ENCODE measurements at places on chromosomes 6 and 20.

- DNase-seq, result no peak
Measured at GRCh38 chr6:90611543-90612312, 24.9 kb upstream of the MAP3K7 start.

GRCh38 chr6:5466281-5467136, 205.2 kb downstream of the FARS2 start:
- DNase-seq, result no peak

DNA sequence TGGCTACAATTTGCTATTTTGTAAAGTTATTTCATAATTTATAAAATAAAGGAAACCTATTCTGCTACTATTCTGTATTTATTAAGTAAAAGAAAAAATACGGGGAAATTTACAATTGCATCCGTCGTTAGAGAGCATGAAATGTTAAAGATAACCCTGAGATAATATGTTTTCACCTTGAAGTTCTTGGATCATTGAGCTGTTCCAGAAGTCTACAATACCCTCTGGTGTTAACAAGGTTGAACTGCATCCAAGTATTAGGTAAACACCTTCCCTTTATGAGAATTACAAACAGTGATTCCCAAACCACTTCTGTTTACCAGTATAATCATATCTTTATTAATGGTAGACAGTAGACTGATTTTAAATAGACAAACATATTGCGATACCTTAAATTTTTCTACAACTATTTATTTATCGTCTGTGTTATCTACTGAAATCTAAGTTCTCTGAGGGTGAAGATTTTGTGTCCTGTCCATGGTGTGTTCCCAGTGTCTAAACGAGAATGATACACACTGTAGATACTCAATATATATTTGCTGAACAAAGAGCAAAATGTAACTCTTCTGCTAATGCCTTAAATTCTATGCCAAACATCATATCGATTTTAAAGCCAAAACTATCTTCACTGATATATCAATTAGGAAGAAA, 28.2 kb downstream of the TBC1D32 start:
- no peak for DNase-seq

DNA sequence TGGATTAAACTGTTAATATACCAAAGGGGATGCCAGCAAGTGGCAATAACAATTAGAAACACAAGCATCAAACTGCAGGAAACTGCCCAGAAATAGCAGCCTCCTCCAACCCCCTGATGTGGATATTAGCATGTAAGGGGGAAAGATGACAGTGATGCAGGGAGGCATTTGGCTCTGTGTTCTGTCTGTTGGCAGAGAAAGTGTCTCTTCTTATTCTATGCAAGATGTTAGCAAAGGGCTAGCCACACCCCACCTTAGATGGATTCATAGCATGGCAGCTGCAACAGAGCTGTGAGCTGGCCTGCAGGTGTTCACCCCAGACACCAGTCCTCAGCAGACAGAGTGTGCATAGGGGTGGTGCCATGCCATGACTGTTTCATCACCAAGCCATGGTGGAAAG, 38.0 kb downstream of the SCP2D1 start:
- no peak for DNase-seq

- DNase-seq, result no peak
Measured at GRCh38 chr20:42836339-42836738, 353.4 kb downstream of the PTPRT start.

- no peak for DNase-seq
Measured at GRCh38 chr20:44618318-44618731, 33.2 kb downstream of the ADA start.

- DNase-seq, result no peak
Measured at GRCh38 chr6:74356391-74356790, 660.4 kb downstream of the CD109 start.

GRCh38 chr6:170537329-170537728, 15.8 kb downstream of the PSMB1 start:
- no peak for DNase-seq

DNA sequence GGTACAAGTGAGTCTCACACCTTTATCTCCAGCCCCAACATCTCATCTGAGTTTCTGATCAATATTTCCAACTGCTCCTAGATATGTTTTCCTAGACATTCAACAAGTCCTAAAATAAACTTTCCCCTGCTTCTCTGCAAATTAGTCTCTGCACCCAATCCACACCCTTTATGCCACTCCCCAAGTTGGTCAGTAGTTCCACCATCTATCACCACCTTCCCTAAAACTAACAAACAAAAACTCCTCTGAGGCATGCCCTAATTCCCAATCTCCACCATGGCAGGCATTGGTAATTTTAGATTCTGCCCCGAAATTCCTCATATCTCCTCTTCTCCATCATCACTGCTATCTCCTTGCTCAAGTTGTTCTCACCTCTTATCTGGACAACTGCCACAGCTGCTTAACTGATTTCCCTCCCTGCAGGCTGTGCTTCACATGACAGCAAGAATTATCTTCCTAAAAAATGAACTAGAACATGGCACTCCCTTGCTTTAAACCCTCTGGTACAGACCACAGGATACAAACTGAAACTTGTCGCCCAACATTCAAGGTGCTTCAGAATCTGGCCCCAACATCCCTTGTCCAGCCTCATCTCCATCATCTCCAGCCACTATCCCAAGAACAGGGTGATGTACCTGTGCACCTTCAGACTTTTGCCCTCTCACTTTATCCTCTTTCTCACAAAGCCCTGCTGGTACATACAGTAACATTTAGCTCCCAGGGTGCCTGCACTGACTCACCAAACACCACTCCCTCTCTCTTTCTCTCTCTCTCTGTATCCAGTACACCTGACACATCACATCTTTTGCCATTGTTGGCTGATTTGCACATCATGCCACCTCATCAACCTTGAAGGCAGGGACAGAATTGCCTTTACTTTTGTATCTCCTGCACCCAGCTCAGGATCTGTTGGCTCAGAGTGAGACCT, 55.5 kb downstream of the ZHX3 start:
- no peak for DNase-seq

- DNase-seq, result no peak
Measured at GRCh38 chr6:24568683-24569082, 73.9 kb downstream of the ALDH5A1 start.

DNA sequence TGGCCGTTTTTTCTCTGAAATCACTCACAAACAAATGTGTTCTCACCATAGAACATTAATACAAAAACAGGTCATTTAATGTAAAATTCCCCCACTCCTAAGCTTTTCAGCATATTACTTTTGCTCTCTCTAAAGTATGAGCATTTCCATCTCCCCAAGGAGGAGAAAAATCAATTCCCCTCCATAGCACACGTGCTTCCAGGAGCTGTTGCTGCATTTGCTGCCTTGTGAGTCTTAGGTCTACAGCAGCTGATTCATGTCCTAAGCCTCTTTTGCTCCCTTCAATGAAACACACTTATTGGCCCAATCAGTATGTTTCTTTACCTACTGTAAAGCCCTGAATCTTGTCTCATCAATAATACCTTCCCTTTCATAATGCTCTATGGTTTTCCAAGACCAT, 6.4 kb upstream of the COL9A1 start:
- no peak for DNase-seq

- no peak for DNase-seq
Measured at GRCh38 chr6:140879946-140880345, 1252.8 kb upstream of the GJE1 start.

GRCh38 chr6:72849346-72849745, 227.5 kb downstream of the KCNQ5 start:
- no peak for DNase-seq

GRCh38 chr20:38471987-38472512, 593 bp upstream of the RALGAPB start:
- DNase-seq, result no peak

DNA sequence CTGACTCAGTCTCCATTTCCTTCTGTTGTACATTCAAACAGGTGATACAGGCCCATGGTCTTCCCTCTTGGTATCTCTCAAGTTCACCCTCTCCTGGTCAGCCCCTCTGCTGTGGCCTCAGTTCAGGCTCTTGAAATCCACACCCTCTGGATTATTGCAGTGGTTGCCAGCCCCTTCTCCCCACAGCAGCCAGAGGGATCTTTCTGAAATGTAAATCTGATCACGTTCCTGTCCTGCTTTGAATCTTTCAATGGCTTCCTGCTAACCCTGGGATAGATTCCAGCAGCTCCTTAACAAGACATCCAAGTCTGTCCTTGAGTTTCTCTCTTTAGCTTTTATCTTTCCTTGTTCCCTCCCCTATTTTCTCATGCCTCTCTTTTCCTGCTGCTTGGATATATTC, 22.2 kb downstream of the CHMP4B start:
- DNase-seq, result no peak

- no peak for DNase-seq
Measured at GRCh38 chr6:108442770-108443520, 117.8 kb upstream of the FOXO3 start.

- no peak for DNase-seq
Measured at GRCh38 chr6:91155129-91155785, 568.4 kb upstream of the MAP3K7 start.

GRCh38 chr20:60152792-60153191, 194.6 kb downstream of the CDH26 start:
- DNase-seq, result no peak

DNA sequence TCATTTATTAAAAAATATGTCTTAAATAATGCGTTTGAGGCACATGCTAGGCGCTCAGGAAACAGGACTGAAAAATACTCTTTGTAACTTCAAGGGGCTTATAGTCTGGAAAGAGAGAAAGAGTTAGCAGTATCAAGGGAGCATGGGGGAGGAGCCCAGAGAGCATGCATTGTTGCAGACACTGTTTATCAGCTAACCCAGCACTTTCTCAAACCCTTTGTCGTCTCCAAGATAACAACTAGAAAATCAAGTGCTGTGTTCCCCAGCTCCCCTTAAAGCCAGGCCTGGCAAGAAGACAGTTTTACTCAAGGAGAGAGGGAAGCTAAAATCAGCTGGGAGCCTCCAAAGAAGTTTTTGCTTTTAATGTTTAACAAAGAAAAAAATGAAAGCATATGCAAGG, 98.4 kb downstream of the PERP start:
- no peak for DNase-seq

GRCh38 chr20:33568868-33569801, 79.2 kb downstream of the CBFA2T2 start:
- DNase-seq, result no peak

DNA sequence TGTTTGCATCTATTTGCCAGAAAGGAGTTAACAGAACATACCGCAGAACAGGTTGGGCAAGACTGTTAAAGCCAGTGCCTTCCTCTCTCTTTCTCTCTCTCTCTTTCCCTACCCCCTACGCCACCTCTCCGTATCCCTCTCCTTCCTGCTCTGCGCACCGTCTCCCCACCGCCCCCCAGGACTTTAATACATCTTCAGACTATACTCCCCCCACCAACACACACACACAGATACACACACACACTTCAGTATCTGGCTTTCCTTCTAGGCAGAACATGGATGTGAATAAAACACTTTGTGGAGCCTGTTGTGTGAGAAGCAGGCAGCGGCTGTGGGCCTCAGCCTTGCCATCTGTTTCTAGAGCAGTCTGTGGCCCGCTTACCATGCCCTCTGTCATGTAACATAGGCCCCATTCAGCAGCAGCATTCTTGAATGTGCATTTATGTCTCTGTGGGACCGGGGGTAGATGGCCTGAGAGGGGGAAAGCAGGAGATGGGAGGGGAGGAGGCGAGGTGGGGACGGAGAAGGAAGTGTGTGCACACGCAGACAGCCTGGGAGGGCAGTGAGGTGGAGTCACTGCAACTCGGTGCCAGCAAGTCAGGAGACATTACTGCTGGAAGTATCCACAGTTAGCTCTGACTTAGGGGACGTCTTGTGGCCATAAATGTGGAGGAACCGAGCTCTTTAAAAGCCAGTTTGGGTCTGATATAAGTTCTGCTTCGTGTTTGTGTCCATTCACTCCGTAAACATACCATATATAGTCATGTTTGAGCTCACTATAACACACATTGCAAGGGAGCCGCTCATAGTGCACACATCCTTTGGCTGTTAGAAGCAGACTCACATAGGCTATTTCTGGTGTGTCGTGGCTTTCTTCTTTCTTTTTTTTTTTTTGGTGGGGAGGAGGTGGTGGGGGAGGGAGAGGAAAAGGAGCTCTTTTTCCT, 38.4 kb downstream of the RREB1 start:
- DNase-seq, result no peak

DNA sequence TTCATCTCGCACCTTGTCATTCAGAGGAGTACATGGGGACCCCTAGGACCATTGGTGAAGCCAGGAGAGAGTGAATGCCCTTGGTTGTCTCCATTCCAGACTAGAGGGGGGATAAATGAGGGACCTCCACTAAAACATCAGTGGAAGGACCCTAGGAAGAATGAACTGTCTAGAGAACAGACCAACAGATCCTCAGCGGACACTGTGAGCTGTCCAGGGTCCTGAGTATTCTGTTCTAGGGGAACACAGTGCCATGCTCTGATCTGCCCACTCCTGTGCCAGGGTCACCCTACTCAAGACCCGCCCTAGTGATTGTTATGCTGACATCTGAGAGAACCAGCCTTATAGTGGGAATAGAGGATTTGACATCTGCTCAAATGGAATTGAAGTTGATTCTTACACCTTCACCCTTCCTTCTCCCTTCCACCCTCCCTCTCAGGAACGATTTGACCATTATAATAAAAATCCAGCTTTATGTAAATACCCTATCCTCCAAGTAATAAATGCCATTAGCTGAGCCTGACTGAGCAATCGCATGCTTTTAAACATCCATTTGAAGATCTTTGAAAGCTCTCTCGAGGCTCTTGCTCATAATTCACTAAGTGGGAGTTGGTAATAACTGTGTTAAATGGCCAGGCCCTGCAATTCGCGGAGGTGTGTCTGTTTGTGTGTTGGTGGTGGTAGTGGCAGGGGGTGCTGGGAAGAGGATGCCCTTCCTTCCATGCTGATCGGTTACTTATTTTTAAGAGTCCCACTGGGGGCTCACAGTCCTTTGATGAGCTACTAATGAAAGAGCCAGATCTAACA, 43.6 kb upstream of the SLC32A1 start:
- DNase-seq, result no peak

DNA sequence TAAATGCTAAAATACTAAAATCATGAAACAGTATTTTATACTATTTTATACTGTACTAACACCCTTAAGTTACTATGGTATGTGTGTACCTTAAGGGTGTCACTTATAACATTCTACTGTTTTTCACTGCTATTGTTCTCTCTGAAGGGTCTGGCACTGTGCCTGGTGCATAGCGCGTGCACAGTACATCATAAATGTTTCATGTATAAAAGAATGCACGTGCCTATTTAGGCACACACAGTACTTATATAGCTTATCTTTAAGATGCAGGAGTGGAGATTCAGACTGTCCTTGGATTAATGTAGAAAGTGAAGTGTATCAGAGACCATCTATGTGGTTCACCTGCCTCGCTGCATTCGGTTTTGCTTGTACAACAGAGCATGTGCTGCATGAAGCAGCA, 64.0 kb upstream of the SGK1 start:
- DNase-seq, result no peak

- DNase-seq, result no peak
Measured at GRCh38 chr20:10006447-10007090, 28.2 kb upstream of the ANKEF1 start.

- no peak for DNase-seq
Measured at GRCh38 chr20:58075586-58076345, 152.7 kb downstream of the ANKRD60 start.

All from AG09319 (cell line).